ENCODE measurements at places on chromosomes 7 and 10. TPM values are rescaled to one million over a fixed set of nuclear protein-coding genes. Genes with fewer than 3 reads are reported as not detected.

- no peak for DNase-seq
These were observed 56.9 kb upstream of the NPY start for GRCh38 chr7:24227068-24227467.

DNA sequence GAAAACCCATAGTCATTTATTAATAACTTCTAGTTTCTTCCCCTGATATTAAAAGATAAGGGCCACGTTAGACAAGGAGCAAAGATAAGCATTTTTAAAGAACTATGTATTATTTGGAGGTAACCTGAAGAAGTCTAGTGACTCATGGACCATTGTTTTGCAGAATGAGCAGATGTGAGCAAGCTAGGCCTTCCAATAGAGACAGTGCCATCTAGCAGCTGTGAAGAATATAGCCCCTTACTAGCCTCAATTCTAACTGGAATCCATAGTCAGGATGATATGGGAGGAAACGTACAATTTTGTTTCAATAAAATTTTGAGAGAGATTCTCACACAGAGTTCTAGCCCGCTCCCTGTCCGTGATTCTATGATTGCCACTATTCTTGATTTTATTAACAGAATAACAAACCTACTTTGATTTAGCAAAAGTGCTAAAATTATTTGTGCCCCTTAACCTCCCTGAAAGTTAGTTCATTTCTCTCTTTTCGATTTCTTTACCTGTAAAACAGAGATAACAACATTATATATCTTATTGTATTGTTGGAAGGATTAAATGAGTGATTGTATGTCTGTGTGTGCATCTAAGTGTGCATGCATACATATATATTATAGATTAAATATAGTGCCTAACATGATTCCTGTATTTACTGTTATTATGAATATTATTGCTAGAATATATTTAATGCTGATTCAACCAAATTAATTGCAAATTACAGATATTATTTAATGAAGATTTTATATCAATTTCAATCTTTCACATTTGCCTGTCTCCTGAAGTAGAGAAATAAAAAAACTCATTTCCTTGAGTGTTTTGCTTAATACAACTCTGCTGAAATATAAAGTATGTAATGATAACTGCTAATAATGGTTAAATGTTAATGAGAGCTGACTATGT lies 22.7 kb downstream of the FAM237B start:
- DNase-seq, result no peak

- no peak for DNase-seq
These were observed 44.2 kb upstream of the TES start for GRCh38 chr7:116166156-116166555.

FAM25C gene
- total RNA-seq, result not detected

DNA sequence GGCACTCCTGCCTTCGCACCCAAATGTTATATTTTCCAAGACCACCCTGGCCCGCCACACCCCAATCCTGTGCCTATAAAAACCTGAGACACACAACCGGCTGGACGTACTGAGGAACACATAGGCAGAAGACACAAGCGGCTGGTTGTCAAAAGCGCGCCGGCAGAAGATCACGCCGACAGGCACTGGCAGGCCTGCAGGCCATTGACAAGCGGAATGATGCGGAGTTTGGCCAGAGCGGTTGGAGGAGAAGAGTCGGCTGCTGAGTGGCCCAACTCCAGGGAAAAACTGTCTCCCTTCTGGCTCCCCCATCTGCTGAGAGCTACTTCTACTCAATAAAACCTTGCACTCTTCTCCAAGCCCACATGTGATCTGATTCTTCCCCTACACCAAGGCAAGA lies 39.7 kb upstream of the SAMD8 start:
- no peak for DNase-seq

DNA sequence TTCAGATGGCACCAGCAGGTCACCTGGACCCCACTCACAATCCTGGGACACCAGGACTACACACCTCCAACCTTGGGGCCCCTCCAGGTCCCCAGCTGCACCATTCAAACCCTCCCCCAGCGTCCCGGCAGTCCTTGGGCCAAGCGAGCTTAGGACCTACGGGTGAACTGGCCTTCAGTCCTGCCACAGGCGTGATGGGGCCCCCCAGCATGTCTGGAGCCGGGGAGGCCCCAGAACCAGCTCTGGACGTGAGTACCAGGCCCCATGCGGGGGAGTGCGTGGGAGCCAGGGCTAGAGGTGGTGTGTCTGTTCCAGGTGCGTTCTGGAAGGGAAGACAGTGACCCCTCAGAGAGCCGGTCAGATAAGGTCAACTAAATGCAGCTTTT lies 17.8 kb downstream of the ZMIZ2 start:
- no peak for DNase-seq

DNA sequence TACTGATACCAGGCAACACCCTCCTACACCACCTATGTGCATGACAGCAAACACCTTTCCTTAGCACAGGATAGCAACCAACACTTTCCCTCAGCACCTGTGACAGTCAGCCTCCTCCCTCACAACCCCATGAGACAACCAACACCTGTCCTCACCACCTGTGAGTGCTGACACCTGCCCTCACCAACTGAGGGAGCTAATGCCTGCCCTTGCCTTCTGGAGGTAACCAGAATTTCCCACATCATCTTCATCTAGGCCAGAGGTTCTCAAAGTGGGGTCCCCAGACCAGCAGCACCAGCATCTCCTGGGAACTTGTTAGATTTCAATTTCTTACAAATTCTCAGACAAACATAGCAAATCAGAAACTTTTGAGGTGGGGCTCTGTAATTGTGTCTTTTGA lies 112.5 kb downstream of the GRID1 start:
- no peak for DNase-seq

NANOS1 gene
- total RNA-seq, result 12.2 TPM

DNA sequence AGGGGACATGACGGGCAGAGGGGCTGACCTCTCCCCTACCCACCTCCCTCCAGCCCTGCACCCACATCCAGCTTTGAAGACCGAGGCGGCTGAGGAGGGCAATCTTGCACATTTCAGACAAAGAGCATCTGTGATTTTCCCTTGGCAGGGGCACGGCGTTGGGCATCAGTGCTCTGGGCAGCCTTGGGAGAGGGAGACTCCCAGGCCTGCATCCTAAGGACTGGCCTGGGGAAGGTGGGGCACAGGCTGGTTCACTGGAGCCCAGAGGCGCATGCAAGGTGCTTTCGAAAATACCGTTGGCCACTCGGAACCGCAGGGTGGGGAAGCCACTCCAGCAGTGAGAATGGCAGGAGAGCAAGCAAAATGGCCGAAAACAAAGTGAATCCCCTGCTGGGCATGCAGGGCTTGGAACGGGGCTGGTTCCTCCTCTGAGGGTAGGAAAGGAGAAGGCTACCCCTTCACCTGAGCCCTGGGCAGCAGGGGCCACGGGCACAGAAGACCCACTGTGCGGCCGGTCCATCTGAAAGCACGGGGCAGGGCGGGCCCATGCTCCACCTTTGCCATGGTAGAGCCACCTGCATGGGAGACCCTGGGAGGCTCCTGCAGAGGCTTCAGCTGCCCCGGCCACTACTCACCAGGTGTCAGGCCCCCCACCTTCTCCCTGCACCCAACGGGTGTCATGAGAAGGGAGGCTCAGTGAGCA lies 49.8 kb downstream of the EBF3 start:
- no peak for DNase-seq

DNA sequence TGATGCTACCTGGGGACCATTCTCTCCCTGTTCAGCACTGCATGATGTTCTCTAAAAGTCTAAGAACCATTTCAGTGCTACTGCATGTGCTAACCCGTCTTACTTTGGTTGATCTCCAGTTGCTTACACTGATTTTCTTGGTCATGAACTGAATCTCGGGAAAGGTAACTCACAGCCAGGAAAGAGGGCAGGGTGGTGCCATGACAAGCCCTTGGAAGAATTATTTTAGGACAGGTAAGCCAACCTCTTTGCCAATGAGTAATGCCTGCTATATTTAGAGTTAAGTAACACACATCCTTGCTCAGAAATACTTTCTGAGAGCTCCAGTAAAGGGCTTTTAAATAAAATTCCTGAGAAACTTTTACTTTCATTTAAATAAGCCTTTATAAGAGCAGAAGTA lies 126.7 kb downstream of the ARL4A start:
- DNase-seq, result no peak

DNA sequence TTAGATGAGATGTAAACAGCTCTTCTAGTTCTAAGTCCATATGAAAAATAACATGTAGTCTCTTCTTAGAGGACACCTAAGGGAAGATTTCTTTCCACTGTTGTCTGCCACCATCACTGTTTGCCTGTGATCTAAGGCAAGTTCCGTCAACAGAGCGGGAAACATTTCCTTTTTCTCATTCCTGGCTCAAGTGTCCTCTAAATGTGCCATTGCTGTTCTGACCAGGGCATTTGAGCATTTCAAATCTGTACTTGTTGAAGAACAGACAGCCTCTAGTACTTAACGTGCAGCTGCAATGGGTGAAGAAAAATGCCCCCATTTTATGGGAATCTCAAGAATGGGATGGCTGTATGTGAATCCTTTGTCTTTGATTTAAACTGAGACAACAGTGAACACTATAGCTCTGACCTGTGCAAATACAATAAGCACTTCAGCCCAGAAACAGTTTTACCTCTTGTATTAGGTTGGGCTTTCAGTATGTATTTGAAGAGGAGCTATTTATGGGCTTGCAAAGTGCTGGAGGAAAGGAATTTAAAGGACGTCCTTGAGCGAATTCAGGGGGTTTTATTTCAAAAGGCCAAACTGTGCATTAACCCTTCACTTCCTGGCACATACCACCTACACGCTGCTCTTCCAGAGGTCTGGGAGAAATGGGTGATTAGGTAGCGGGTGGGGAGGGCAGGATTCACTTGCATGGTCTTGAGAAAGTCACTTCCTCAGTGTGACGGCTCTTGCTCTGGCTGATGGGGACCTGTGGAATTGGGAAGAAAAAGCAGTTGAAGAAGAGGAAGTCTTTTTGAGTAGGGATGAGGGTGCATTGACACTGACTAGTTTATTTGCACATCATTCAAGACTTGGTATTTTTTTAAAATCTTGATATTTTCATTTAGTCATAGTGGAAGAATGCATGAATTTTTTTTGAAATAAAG lies 66.1 kb downstream of the THNSL1 start:
- DNase-seq, result no peak

BLOC1S2 gene
- total RNA-seq, result 29.3 TPM

DNA sequence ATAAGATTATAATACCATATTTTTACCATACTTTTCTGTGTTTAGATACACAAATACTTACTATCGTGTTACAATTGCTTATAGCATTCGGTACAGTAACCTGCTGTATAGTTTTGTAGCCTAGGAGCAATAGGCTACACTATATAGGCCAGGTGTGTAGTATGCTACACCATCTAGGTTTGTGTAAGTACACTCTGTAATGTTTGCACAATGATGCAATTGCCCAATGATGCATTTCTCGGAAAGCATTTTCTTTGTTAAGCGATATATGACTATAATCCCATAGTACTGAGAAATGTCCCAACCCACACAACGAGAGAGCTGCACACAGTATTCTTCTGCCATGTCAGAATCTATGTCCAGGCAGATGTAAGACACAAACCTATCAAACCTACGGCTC lies 160.0 kb downstream of the NEBL start:
- no peak for DNase-seq

Measured in omental fat pad (tissue), 4 donors.